HepG2 (cell line): ENCODE measurements at places on chromosomes 5 and 9. TPM values are rescaled to one million over a fixed set of nuclear protein-coding genes. Genes with fewer than 3 reads are reported as not detected.

Gene LMX1B
- not detected in 2 replicates for total RNA-seq

Gene PCDHGA9
- 0.38 TPM in 1 of 2 replicates, not detected in the other for total RNA-seq

Gene WDR31
- 0.33 and 0.56 TPM in 2 replicates for total RNA-seq

Gene CCL27
- not detected in 2 replicates for total RNA-seq

Gene LRRC26
- not detected in 2 replicates for total RNA-seq

Gene PCDHA10
- 0.02 TPM in 1 of 2 replicates, not detected in the other for total RNA-seq
